ENCODE measurements at places on chromosomes 13 and 19.
A peak's percentile ranks its signal among the peaks of the same experiment; 100 is the strongest.

GRCh38 chr19:11987405-11988281 lies 22.8 kb downstream of the ZNF763 start:
- DNase-seq: peak; percentile 84

DNA sequence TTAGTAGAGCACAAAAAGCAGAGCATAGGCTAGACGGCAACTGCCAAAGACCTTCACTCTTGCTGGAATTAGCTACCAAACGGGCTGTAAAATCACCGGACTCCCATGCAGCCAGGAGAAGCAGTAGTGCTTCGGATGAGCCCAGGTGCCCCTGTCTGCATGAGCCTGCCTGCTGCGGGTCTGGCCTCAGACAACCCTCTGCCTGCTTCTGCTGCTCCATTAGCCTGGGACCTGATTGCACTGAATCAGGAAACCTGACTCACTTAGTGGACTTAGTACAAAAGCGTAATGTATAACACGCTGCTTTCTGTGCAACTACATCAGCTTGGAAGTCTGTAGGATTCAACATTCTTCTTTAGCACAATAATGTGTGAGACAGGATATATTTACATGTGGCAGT lies 170.0 kb downstream of the LMO7 start:
- DNase-seq: no peak

GRCh38 chr13:27171827-27172494 lies 350 bp upstream of the USP12 start:
- DNase-seq: peak; percentile 93

- no peak for DNase-seq
These were observed 241.4 kb downstream of the ENOX1 start for GRCh38 chr13:43545317-43545874.

DNA sequence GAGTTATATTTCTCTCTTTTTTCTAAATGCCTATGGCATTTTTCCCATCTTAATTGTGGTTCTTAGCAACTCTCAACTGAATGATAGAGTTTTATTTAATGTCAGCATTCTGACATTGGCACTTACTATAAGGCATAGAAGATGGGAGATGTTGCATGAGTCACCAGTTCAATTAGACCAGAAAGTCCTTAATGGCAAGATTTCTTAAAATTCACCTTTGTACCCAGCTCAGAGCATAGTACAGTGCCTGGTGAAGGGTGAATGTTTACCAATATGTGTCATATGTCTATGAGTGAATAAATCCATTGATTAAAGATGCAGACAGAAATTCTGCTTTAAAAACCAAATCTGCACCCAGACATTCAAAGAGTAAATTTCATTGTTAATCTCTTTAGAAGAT lies 526.9 kb downstream of the EFNB2 start:
- no peak for DNase-seq

DNA sequence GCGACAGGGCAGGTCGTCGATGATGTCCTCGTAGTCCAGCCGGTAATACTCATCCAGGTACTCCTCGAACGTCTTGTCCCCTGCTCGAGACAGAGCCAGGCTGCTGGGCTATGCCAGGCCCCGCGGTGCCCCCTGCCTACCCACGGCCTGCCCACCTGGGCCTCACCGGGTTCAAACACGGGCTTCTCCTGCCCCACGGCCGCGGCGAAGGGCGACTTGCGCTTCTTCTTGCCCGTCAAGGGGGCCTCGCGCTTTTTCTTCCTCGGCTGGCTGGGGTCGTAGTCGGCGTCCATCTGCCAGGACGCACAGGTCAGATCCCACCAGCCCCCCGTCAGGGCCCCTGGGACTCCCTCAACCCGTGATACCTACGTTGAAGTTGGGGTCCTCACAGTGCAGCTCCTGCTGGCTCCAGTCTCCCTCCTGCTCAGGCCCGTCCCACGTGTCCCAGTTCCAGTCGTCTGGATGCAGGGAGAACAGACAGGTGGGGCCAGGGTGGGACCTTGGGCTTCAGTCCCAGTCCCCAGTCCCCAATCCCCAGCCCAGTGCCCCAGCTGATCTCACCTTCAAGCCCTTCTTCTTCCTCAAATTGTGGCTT lies 8.1 kb downstream of the KRI1 start:
- no peak for DNase-seq

DNA sequence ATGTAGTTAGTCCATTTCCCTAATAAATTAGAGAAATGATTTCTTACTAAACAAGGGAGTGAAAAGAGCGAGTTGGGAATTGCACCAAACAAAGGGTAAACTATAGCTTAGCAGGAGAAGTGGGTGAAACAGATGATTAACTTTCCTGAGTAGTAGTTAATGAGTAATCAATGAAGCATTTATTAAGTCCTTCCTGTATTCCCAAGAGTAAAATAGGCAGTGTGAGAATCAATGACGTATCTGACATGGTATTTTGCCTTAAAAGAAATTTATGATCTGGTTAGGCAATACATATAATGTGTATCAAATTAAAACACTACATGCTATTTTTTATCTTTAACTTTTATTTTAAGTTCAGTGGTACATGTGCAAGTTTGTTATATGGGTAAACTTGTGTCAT lies 142.8 kb downstream of the KLF5 start:
- DNase-seq: no peak

DNA sequence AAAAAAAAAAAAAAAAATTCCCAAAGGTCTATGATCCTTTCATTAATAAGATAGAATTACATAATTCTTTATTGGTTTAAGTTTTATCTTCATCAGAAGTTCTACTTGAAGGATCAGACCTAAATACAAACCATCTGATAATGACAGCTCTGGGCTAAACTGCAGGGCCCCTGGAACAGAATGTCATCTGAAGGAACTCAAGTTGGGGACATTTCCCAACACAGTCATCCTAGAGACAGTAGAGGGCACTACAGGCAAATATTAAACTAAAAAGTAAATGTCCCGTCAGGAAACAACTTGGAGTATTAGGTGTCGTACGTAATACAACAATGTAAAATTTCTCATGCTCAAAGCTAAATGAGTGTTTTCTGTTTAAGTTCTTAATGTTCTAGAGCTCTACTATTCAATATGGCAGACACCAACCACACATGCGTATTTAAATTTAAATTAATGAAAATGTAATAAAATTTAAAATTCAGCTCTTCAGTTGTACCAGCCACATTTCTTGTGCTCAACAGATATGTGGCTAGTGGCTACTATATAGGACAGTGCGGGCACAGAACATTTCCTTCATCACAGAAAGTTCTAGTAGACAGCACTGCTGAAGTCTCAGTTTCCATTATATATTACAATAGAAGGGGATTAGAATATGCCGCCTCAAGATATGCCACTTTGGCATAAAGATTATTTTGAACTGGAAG lies 21.8 kb upstream of the NAXD start:
- DNase-seq: peak; percentile 9

DNA sequence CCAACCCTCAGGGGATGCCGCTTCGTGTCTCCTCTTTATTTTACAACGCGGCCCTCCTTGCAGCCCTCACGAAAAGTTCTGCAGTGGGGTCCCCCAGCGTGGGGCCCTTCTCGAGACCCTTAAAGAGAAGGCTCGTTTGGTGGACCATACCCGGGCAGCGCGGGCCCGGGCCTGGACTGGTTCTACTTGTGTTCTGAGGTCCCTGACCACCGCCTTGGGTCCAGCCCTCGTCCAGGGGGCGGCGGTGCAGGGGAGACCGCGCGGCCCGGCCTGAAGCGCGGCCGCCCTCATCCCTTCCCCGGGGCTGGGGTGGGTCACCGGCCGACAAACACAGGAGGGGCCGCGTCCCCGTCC lies 400 bp upstream of the SERP2 start:
- DNase-seq: no peak

DNA sequence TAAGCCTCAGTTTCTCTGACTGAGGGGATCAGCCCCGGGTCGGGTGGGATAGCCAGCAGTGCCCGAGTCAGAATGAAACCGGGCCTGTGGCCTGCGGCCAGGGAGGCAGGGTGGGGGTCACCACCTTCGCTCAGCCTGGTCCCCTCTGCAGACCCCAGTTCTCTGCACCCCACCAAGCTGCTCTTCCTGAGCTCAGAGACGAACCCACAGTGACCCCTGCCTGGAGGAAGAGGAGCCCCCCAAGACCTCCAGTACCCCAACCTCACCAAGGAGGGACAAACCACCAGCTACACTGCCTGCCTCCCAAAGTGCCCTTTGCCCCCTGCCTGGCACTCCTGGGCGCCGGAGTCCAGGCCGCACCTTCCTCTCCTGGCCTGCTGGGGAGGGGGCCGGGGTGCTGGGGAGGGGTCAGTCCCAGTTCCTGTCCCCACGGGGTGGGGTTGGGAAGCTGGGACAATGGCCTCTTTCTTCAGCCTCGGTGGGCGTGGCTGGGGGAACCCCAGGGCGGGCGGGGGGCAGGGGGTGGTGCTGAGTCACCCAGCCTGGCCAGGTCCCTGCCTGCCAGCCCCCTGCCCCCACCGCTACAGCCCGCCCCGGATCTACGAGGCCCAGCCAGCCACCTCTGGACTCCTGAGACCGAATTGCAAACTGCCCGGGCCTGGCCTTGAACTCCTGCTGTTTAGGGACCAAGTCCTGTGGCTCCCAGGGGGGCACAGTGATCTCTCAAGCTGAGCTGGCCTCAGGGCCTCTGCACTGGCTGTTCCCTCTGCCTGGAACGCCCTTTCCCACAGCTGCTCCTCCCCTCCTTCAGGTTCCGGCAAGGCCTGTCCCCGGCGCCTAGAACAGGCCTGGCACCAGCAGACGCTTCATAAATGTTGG lies 14.3 kb downstream of the ZBTB7A start:
- DNase-seq: no peak

- DNase-seq: no peak
These were observed 51.9 kb upstream of the UQCRFS1 start for GRCh38 chr19:29264897-29265296.

GRCh38 chr19:547836-548720 lies 4.2 kb downstream of the GZMM start:
- no peak for DNase-seq

- DNase-seq: no peak
These were observed 4.3 kb downstream of the MYH14 start for GRCh38 chr19:50207730-50208129.

DNA sequence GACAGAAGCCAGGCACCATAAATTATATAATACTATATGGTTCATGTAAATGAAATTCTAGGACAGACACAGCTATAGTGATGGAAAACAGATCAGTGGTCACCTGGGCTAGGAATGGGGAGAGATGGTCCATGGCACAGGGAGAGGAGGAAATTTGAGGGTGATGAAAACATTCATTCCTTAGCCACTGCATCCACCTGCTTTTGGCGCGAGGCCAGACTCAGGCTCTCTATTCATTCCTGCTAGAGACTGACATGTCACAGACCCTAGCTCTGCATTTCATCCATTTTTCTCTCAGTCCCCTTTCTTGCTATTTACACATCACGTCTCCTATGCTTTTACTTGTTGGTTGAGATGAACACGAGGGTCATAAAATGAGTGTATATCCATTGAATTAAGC lies 628.3 kb upstream of the SLC10A2 start:
- DNase-seq: no peak

DNA sequence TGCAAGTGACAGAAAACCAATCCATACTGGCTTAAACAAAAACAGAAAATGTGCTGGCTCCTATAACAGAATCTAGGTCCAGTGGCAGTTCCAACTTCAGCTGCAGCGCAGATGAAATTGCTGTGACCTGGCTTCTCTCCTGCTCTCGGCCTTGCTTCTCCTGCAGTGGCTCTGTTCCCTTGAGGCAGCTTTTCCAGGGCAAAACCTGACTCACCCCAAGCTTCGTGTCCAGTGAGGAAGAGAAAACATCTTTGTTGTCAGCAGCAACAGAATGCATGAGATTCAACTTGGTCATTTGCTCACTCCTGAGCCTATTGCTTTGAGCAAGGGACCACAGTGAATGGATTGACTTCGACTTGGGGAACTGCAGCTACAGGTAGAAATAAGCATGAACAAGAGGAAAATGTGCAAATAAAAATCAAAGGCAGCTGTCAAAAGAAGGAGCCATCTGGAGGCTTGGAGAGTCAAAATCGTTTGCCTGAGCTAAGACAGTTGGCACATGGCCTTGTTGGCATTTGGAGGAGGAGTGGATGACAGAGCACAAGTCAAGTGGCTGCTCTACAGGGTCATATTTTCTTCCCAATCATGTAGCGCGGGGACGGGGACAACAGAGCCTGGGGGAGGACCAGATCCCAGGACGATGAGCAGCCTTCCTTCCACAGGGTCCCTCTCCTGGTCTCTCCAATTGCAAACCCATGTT lies 523.4 kb downstream of the FGF9 start:
- no peak for DNase-seq

DNA sequence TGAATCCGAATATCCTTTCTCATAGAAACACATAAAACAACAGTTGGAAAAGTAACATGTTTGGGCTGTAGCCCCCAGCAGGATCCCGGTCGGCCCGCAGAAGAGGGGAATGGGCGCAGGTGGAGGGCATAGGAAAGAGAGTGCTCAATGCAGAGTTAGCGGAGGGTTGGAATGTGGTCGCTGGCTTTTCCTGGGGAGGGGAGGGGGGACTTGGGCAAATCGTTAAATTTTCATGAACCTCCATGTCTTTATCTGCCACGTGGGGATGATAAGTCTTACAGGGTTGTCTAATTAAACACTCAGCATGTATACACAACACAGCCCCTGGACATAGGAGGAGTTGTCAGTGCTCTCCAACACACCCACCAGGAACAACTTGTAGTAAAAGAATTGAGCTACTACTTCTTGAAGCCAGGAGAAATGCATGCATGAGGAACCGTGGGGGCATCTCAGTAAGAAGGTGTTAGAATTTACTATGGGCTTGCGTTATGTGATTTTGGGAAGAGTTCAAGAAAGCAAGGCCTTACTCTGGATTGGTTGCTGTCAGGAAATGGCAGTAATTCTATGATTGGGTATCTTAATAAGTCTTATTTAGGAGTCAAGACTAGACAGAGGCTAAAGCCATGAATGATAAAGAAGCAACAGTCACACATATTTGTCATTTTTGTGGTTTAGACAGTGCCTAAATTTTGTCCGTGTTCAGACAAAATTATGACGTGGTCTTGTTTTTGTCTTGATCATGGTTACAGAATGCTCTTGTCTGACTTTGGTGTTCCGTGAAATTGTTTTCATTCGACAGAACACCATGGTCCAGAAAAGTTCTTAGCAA lies 671 bp upstream of the SLC46A3 start:
- no peak for DNase-seq

GRCh38 chr19:14786421-14786851 lies 8.1 kb upstream of the ADGRE2 start:
- DNase-seq: peak; percentile 12

GRCh38 chr13:45951166-45951565 lies 99.6 kb upstream of the SIAH3 start:
- DNase-seq: no peak

- DNase-seq: no peak
These were observed 269.1 kb downstream of the NDFIP2 start for GRCh38 chr13:79749984-79750551.

- no peak for DNase-seq
These were observed at the start of gene IZUMO2 for GRCh38 chr19:50162988-50163387. IZUMO2 (minus strand) TSS chr19:50163281; CDS start chr19:50163194, 87 bp downstream.

All from immature natural killer cell (primary cell).